Umbilical cord (tissue), 2 donors: ENCODE measurements at places on chromosomes 5 and 9.

- DNase-seq: peak; percentile 66
Measured at GRCh38 chr5:36462295-36463021, 143.9 kb upstream of the SLC1A3 start.

- DNase-seq: no peak
Measured at GRCh38 chr5:173396311-173396993, 68.2 kb upstream of the STC2 start.

GRCh38 chr9:2082772-2083171 is 67.6 kb downstream of the SMARCA2 start:
- DNase-seq: no peak

DNA sequence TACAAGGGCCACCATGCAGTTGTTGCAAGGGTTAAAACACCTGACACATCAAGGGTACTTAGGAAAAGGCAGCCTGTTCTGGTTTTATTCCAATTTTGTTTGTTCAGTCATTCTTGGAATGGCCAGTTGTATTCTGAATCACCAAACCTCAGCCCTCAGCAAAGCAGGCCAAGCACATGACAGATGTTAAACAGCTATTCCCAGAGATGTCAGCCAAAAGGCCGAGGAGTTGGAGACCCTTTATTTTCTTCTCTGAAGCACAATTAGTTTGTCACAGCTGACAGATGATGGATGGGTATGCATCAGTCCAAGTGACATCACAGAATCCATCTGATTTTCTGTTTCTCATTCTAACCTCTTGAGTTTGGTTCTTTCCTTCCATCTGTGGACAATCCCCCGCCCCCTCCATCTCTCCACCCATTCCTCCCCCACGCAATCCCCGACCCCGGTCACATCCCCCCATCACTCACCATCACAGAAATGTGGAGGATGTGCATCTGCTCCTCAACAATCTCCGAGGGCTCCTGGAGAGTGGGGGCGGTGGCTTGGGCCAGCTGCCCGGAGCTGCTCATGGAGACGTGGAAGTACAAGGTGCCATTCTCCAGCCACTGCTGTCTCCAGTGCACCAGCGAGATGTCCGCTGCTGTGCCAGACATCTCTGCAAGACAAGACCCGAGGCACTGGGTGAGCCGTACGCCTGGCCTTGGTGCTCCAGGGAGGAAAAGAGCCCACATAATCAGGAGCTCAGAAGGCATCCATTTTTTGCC is 123.8 kb downstream of the ASTN2 start:
- DNase-seq: no peak

DNA sequence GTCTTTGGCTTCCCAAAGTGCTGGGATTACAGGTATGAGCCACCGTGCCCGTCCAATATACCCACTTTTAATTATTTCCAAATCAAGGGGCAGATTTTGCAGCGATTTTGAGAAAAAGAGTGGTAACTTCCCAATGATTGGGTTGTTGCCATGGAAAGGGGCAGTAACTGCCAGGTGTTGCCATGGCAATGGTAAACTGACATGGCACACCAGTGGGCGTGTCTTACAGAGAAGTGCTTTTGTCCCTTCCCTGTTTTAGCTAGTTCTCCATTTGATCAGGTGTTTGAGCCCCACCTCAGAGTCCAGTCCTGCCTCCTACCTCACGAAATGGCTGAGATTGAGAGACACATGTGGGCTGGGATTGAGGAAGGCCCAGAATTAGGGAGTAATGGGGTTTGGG is 86.3 kb upstream of the IER5L start:
- DNase-seq: no peak
